ENCODE measurements at places on chromosomes 4 and X. TPM values are rescaled to one million over a fixed set of nuclear protein-coding genes. Genes with fewer than 3 reads are reported as not detected.

GAGE12J gene
- not detected for total RNA-seq

DDIT4L gene
- 2.7 TPM for total RNA-seq

CPE gene
- 136 TPM for total RNA-seq

PDZD4 gene
- total RNA-seq: 19.9 TPM

VCX3B gene
- not detected for total RNA-seq

Measured in tibial nerve (tissue), 4 donors.